ENCODE measurements at places on chromosomes 5 and 9.

GRCh38 chr5:2900360-2900759 lies 148.9 kb upstream of the IRX2 start:
- no peak for DNase-seq

GRCh38 chr5:166772770-166773169 lies 1518.7 kb upstream of the WWC1 start:
- no peak for DNase-seq

DNA sequence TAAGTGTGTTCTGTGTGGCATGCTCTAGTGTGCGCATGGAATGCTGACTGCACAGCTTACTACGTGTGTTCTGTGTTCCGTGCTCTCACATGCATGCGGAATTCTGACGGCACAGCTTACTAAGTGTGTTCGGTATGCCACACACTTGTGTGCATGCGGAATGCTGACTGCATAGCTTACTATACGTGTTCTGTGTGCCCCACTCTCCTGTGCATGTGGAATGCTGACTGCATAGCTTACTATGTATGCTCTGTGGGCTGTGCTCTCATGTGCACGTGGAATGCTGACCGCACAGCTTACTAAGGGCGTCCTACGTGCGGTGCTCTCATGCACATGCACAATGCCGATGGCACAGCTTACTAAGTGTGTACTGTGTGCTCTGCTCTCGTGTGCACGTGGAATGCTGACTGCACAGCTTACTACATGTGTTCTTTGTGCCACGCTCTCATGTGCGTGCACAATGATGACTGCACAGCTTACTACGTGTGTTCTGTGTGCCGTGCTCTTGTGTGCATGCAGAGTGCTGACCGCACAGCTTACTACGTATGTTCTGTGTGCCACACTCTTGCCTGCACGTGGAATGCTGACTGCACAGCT lies 548.9 kb downstream of the IRX1 start:
- no peak for DNase-seq

DNA sequence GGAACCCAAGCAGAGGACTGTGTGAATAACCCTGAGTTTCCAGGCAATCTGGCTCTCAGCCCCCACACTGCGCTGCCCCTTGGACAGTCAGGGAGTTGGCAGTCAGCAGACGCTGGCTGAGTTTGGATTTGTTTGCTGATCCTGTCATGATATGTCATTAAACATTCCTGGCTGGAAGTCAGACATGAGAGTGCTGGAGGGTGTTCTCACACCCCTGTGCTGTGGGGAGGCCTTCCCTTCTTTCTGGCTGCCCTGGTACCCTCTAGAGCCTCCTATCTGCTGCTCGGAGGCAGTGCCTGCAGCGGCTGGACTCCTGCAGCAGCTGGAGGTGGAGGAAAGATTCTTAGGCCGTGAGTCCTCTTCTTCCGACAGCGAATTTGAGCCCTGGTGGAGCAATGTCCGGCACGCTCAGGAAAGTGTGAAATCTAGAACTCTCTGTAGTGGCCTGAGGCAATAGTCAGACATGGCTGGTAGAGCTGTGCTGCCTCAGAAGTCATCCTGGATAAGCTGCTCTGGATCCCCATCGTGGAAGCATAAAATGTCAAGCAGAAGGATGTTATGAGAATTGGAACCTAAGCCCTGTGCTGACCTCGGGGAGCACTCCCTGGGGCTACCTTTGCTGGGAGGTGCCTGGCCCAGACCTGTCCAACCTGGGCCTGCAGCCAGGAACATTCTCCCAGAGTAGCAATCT lies 72.0 kb downstream of the PDE8B start:
- no peak for DNase-seq

GRCh38 chr5:141957367-141957996 lies 520 bp downstream of the PCDH12 start:
- peak; percentile 46 for DNase-seq

GRCh38 chr9:83934569-83935275 lies 13.5 kb upstream of the KIF27 start:
- no peak for DNase-seq

- no peak for DNase-seq
These were observed 3.0 kb downstream of the SLC12A7 start for GRCh38 chr5:1108865-1109174.

DNA sequence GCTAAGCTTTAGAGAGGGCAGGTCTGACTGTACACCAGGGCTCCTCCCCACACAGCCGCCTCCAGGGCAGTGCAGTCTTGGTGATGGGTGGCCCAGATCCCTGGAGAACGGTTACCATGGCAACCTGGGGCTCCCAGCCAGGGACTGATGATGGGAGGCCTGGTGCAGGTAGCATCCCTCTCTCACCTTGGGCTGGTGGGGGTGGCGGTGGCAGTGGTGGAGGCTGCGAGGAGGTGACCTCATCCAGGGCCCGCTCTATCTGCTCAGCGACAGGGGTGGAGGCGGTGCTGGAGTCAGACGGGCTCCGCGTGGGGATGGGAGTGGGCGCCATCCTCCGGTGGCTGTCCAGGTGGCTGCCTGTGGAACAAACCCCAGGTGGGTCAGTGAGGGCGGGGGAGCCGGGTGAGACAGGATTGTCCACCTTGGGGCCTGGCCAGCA lies 12.3 kb downstream of the PRR7 start:
- no peak for DNase-seq

- no peak for DNase-seq
These were observed 41.9 kb upstream of the RIC1 start for GRCh38 chr9:5587024-5587423.

DNA sequence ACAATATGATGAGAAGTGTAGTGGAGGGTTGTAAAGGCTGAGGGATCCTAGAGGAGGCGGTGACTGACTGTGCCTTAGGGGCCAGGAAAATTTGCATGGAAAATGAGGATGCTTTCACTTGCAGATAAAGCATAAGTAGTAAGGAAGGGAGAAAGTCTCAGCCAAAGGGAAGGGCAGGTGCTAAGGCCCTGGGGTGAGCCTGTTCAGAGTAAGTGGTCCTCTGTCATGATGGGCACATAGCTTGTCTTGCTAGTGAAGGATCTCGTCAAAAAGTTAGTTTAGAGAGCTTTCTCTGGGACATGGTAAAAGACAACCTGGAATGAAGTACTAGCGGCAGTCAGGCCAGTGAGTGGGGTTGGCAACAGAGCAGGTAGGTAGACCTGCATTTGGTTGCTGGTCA lies 75.4 kb upstream of the CPLX2 start:
- DNase-seq: no peak

DNA sequence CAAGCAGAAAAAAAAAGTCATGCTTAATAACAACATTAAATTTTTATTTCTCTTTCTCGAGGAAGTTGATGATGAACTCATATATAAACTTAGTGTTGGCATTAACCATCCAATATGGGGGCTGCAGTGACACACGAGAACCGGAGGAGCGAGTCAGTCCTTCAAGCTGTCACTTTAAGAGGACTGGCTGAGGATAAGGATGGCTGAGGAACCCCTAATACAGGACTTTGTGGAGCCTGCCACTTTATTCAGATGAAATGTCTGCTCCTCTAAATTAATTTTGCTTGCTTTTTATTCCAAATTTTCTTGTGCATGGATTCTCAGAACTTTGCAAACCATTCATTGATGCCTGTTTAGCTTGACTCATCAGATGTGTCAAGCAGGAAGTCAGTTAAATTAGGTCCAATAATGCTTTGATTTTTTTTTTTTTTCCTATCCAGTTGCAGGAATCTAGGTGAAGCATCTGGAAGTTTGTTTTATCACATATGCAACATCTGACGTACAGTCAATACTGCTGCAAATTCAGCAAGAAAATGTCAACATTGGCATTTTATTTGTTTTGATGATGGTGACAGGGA lies 144.2 kb upstream of the COL5A1 start:
- no peak for DNase-seq

DNA sequence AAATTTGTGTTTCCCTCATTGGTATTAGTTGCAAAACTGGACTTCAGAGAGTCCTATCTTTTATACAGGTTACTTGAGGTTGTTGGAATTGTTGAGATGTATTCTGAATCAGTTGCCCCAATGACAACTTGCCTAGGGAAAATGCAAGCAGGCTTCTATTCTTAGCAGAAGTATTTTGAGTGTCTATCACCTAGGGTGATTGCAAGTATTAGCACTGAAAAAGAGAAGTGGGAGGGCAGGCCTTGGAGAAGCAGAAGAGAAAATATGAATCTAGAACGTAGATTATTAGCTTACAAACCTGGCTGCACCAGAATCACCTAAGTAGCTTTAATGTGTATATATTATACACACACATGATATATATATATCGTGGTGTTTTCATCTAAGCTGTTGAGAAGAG lies 43.2 kb downstream of the ADAMTS12 start:
- DNase-seq: no peak
